NCI-H1105 (cell line): ENCODE measurements at places on chromosomes 7 and 10.

DNA sequence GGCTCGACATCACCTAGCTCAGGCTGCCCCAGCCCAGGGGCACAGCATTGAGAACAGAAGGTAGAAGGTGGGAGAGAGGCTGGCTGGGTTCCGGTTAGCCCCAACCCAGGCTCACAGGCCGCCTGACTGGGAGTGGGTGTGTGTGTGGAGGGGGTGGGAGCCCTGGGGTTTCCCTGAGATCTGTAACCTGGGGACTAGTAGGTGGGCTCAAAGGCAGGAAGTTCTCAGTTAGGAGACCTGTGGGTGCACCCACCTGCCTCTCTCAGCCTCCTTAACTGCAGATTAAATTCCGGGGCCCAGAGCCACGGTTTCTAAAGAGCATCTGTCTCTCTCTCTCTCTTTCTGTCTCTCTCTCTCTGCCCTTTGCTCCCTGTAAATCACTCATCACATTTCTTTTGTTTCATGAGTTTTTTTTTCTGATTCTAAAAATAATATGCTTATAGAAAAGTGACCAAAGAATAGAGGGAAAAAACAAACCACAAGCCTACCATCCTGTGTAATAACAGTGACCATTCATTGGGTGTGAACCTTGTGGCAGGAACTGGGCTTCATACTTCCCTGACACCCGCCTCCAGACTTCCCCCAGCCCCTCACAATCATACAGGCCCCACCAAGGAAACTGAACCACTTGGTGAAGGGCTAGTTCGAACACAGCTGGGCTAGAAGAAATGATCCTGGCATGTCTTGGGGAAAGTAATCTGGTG, 83.4 kb upstream of the SMNDC1 start:
- DNase-seq = no peak

DNA sequence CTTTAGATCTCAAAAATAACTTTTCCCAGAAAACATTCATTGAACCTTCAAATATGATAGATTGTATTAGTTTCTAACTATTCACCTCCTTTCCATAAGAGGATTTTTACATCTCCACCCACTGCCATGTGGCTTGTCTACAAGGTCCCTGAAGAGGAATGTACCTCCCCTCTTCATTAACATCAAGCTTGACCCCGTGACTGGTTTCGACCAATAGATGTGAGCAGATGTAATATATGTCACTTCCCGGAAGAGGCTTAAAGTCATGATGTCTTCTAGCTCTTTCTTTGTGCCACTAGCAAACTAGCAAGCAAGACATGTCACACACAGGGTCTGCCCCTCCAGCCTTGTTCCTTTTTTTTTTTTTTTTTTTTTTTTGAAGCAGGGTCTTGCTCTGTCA, 6.9 kb downstream of the BAZ1B start:
- DNase-seq = no peak

GRCh38 chr10:6537770-6538169, 42.3 kb downstream of the PRKCQ start:
- DNase-seq = no peak

DNA sequence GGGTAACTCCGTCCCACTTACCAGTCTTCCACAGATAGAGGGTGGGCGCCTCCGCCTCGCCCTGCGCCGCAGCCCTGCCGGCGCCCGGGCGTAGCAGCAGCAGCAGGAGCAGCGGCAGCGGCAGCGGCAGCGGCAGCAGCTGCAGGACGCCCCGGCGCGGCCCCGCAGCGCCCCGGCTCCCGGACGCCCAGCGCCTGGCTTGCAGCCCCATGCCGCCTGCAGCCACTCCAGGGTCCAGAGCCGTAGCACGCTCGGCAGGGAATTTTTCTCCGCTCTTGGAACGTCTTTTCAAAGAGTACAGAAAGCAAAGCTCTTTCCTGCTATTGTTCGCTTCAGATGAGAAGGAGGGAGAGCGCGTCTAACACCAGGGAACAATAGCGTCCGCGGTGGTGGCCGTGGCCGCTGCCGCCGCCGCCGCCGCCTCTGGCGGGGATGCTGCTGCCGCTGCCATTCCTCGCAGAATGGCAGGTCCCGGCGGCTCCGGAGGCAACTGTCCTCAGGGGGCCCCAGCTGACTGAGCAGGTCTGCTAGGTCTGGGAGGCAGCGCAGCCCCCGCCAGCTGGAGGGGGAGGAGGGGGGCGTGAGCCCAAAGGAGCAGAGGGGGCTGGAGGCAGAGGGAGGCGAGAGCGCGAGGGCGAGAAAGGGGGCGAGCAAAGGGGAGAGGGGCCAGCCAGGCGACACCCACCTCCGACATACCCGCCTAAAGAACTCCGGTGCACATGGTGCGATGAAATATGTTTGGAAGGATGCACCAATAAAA, at the start of gene THSD7A:
Gene THSD7A (minus strand): TSS at position 463 of the 760 bp plus-strand sequence. CDS start 252 bp downstream, at position 211.
- peak; percentile 64 for DNase-seq

- no peak for DNase-seq
Observed at GRCh38 chr7:47314728-47315607, 266.9 kb downstream of the TNS3 start.

GRCh38 chr10:101829561-101830315, 11.5 kb upstream of the OGA start:
- peak; percentile 61 for DNase-seq

DNA sequence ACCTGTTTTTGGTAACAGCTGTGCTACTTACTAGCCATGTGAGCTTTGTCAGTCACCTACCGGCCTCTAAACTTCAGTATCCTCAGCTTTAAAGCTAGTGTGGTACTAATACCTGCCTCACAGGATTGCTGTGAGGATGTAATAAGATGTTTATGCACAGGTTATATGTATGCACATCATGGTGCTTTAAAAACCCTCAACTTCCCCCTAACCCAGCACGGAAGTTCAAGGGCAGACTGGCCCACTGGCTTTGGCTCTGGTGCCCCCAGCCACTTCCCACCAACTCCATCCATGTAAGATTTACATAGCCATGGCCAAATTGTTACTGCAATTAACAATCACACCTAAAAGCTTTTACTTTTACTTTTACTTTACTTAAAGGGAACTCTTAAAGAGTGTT, 676.0 kb upstream of the GALNT17 start:
- no peak for DNase-seq

DNA sequence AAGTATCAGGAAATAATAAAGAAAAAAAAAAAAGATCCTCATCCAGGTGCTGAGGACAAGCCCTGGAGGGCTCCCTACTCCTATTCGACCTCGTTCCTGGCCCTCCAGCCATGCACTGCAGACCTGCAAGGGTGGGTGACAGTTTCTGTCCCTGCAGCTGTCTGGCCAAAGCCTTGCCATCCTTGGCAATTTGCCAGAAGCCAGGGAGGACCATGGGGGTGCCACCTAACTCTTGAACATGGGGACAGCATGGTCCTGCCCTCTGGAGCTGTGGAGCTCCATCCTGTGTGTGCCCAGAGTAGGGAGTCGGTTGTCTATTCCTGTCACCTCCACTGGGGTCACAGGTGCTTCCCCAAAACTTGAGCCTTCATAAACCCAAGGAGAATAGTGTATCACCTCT, 27.8 kb downstream of the DMBT1 start:
- no peak for DNase-seq

DNA sequence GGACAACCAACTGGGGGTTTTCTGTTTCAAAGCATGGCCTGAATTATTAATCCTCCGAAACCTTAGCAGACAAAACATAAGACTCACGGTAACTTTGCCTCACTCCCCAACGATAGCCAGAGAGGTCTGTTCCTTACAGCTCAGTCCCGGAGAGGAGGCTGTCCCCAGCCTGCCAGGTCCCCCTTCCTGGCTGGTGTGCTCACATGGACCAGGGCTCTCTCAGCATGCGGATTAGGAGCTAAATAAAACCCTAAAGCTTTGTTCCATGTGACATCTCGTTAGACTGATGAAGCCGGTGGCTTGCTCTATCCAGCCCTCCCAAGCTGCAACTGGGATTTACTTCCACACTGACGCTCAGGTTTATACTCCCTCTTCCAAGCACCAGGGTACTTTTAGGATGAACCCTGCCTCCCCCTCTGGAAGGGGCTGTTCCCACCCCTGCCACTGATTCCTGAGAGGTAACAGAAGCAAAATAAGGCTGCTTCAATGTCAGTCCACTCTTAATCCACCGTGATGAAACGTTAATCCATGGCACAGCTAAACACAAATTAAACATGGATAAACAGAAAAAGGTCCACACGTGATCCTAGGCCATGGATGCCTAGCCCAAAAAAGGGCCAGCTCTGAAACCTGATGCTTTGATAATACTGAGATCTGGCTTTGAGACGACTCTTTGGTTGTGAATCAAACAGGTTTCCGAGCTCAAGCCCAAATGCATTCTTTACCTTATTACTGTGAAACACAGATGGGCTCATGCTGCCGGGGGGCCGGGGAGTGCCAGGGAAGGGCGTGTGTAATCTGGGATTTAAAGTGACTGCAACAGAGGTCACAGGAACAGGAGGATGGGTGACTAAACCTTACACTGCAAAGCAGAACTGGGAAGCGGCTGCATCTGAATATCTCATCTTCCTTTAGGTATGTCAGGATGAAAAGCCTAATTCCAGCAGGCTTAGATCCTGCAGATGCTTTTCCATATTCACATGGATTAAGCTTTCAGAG, 86.2 kb downstream of the ZRANB1 start:
- no peak for DNase-seq

- DNase-seq = no peak
Observed at GRCh38 chr10:119441921-119442757, 100.4 kb downstream of the RGS10 start.

- DNase-seq = no peak
Observed at GRCh38 chr10:43393606-43394360, 15.2 kb downstream of the HNRNPF start.

GRCh38 chr10:130459851-130460490, 323.8 kb downstream of the GLRX3 start:
- no peak for DNase-seq

- DNase-seq = no peak
Observed at GRCh38 chr7:140059273-140060242, 3.2 kb downstream of the PARP12 start.

GRCh38 chr10:59493017-59493416, 130.7 kb upstream of the FAM13C start:
- DNase-seq = no peak

- peak; percentile 62 for DNase-seq
Observed at GRCh38 chr10:14468023-14468441, 137.3 kb upstream of the FRMD4A start.

DNA sequence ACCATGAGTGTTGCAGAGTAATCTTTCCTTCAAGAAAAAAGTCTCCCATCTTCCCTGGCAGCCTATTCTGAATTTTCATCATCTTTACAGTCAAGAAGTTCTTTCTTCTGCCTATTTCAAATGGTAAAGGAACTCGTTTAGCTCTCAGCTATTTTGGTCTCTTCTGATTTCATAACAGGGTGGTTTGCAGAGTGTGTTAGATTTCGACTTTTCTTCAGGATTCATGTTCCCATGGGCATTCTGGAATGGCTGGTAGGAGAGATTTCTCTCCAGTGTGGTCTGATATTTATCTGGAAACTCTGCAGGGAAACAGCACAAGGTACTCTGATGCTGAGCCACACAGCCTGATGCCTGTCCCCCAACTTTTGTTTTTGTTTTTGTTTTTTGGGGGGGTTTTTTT, 111.1 kb upstream of the FAM171A1 start:
- no peak for DNase-seq

- DNase-seq = no peak
Observed at GRCh38 chr7:64625114-64626082, 40.5 kb upstream of the ZNF107 start.
